ENCODE measurements at places on chromosomes 7 and 10.
A peak's percentile ranks its signal among the peaks of the same experiment; 100 is the strongest.

GRCh38 chr10:103086799-103087198 lies 106.3 kb downstream of the NT5C2 start:
- no peak for DNase-seq

DNA sequence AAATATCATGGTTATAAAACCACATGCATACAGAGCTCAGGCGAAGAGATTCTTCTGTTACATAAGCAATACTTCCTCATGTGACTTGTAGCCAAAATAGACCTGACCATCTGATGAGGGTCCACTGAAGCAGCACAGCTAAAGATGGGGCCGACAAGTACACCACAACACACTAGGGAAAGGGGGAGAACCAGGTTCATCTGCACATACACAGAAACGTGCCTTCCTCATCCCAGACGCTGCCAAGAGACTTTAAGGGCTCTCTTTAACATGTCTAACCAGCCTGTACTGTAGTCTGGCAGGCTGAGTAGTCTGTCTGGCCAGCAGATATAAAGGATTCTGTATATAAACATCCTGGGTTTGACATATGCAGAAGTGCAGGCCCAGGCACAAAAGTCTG lies 30.3 kb downstream of the ERCC6 start:
- DNase-seq = no peak

DNA sequence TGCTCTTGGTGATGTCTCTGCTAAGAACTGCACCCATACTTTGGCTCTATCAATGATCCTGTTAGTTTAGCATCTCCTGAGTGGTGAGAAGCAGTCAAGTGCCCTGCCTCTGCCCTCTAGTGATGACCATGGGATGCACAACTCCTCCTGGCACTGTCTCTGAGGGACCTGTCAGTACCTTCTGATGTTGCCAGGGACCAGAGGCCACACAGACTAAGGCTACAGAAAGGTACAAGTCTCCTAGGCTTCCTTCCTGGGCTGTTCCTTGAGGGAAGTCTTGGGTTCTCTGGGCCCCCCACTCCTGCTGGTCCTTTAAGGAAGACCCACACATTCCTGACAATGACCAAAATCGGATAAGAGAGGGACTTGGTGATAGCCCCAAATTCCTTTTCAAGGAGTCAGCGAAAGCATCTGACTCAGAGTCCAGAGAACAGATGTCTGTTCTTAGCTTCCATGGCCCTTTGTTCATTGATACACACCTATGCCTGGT lies 15.3 kb downstream of the NKX2-3 start:
- DNase-seq = peak; percentile 43

- no peak for DNase-seq
Measured at GRCh38 chr7:14807507-14807906, 95.0 kb downstream of the DGKB start.

DNA sequence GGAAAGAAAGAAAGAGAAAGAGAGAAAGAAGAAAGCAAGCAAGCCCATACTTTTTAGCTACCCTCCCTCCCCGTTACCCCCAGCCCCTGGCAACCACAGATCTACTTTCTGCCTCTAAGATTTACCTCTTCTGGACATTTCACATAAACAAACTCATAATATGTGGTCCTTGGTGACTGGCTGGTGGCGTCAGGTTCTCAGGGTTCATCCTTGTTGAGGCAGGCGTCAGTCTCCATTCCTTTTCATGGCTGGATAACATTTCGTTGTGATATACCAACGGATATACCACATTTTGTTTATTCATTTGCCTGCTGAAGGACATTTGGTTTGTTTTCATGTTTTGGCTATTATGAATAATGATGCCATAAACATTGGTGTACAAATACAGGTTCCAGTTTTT lies 30.5 kb downstream of the CDH23 start:
- DNase-seq = no peak

DNA sequence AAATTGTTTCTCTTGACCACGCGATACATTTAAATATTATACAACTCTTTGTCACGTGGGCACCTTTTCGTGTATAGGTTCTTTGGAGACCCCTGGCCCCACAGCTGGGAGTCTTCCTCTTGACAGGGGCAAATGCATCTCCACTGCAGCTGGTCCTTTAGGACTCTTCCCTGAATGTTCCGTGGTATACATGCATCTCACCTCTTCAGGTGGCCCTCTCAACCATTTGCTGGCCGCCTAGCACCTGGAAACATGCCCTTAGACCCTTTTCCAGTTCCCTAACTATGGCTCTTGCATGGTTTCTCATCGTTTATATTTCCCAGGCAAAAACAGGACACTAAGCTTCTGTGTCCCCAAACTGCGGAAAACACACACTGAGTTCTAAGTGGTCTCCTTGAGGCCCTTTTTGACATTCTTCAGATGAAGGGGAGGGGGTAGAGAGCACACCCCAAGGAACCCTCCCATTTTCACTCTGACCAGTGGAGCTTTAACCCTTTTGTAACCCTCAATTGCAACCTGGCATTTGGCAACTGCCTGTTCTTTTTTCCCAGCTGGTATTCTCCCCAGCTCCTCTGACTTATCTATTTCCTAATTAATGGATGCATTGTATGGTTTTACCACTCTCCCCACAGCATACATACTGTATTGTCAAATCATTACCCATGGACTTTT lies 20.6 kb downstream of the HNRNPA2B1 start:
- no peak for DNase-seq

- DNase-seq = no peak
Measured at GRCh38 chr10:123795846-123796590, 95.6 kb downstream of the CPXM2 start.

DNA sequence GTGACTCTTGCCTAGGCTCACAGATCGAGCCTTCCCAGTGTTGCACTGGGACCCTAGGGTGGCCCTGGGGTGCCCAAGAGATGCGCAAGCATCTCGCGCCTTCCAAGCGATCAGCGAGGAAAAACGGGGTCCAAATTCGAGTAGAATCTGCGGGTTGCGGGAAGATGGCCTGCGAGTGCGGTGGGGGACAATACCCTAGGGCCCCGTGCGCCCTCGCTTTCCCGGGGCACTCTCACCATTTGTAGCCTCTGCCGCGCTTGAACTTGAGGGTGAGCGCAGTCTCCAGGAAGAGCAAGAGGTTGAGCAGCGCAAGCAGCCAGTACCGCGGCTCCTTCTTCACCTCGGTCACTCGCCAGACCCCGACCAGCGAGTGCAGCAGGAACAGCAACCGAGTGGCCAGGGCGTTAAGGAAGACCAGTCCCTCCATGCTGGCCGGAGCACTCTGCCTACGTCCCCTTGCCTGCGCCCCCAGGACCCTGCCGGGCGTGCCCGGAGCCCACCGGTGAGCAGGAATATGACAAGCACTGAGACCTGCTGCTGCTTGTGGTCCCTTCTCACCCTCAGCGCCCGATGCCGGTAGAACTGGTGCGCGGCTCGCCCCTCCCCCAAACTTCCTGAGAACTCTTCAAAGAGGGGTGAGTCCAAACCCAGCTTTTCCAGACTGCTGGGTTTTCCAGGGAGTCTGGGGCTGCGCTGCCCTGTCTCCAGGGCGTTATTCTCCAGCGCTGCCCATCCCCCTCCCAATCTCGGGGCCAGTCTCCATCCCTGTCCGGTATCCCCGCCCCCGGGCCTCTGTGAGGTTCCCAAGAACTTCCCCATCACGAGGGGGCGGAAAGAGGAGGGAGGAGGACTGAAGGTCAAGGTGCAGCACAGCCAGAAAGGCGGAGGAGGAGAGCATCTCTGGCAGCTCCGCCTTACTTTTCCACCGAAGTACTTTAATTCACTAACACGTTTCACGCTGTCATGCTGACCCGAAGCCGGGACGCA lies at the start of gene TMEM26:
Gene TMEM26, minus strand, starts transcription at position 727 of the 987 bp plus-strand sequence. Its CDS starts 300 bp downstream, at position 427.
- DNase-seq = no peak

- DNase-seq = no peak
Measured at GRCh38 chr7:135075716-135076115, 72.2 kb upstream of the TMEM140 start.

DNA sequence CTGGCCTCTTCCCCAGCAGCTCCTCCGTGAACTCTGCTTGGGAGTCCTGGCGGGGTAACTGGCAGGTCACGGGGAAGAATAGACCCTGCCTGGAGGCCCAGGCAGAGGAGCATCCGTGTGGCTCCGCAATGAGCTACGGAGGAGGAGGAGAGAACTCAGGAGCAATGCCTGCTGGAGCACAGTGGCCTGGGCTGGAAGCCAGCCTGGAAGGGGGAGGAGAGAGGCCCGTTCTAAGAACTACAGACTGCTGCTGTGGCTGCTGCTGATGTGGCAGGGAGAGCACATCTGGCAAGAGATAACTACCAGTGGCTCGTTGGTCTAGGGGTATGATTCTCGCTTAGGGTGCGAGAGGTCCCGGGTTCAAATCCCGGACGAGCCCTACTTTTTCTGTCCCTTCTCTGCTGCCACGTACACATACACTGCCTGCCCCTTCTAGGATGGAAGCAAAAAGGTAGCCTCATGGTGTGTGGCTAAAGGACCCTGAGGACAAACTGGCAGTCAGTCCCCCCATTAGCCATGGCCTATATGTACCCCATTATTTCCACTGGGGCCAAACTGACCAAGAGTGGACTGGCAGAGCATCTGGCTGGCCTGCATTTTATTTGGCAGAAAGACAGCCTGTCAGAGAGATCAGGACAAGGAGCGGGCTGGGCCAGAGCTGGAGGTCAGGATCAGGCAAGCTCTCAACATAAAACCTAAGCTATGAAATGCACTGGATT lies 7.7 kb upstream of the OPN1SW start:
- DNase-seq = peak; percentile 57

- peak; percentile 93 for DNase-seq
Measured at GRCh38 chr10:70816220-70816894, 609 bp downstream of the SGPL1 start.

DNA sequence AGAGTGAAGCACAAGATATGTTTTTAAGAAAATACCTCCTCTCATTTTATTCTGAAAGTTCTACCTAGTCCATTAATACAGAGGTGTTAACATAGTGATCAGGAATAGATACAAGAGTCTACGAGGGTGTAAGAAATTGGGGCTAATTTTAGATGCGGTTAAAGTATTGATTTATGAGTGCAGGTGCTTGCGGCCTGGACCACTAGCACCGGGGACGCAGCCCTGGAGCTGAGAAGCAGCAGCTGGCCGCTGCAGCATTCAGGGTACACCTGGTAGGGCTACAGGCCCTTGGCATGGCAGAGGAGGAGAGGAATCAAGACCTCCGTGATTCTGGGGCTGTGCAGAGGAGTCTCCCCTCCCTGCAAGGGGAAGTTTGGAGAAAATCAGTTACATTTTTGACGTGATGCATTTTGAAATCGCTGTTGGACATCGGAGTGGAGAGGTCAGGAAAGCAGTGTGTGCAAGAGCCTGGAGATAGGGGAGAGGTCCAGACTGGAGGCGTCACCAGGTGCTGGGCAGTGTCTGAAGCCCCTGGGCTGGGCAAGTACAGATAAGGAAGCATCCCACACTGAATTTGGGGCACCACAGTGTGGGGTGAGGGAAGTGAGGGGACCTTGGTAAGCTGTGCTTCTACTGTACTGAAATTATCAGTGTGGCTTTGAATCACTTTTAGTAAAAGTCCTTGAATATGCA lies 112.3 kb downstream of the VWC2 start:
- no peak for DNase-seq

GRCh38 chr10:93751832-93752231 lies 5.9 kb upstream of the LGI1 start:
- peak; percentile 38 for DNase-seq

- peak; percentile 97 for DNase-seq
Measured at GRCh38 chr7:110534241-110534931, 556.5 kb upstream of the LRRN3 start.

- DNase-seq = no peak
Measured at GRCh38 chr10:70253878-70254765, 20.9 kb upstream of the PPA1 start.

DNA sequence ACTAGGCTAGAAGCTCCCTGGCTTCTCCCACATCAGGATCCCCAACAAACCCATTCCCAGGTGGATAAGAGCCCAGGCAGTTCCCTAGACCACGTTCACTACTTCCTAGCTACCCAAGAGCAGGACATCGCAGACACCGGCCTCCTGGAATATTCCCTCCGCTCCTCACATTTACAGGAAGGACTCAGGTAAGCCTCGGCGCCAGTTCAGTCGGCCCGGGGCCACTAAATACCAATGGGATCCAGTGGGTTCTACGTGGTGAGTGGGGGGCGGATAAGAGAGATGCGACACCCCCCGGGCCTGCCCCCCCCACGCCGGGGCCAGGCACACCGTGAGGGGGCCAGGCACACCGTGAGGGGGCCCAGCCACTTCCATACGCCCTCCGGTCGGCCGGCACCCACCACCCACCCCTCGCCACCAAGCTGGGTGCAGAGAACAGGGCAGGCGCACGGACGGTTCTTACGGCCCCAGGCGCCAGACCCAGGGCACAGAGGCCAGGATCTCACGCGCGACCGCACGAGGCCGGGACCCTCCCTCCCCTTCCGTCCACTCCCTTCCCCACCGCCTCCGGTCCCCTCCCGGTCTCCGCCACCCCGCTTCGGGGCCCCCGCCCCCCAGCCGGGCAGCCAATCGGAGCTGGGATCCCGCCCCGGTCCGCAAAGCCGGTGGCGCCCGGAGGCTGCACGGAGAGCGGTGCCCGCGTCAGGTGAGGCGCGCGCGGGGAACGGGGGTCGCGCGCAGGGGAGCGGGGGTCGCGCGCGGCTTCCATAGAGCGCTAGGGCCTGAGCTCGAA lies at the start of gene BLVRA:
Gene BLVRA, plus strand, starts transcription at position 652 of the 793 bp plus-strand sequence. CDS start 12,479 bp downstream, outside the sequence.
- peak; percentile 43 for DNase-seq

GRCh38 chr7:41795276-41795833 lies 92.5 kb upstream of the INHBA start:
- no peak for DNase-seq

- no peak for DNase-seq
Measured at GRCh38 chr7:156675721-156676120, 35.1 kb downstream of the RNF32 start.

- no peak for DNase-seq
Measured at GRCh38 chr7:148261996-148262688, 328.4 kb upstream of the C7orf33 start.

DNA sequence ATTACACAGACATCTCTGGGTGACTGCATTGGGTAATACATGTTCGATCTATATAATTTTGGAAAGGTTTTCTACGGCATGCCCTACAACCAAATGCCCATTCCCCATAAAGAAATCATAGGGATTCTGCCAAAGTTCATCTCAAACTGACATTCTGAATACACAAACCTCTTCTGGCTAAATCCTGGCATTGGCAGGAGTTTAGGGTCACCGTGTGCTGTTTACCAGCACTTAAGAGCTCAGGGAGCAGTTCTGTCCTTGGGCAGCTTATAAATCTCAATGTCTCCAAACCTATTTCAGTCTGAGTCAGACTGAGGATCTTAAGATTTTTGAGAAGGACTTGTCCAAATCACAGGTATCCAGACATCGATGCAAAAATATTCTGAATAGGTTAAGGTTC lies 809.6 kb upstream of the LRRN3 start:
- DNase-seq = no peak

- no peak for DNase-seq
Measured at GRCh38 chr7:70032649-70033048, 434.4 kb downstream of the AUTS2 start.

All from epithelial cell of esophagus (primary cell).